ENCODE measurements at places on chromosomes 6 and 20.

DNA sequence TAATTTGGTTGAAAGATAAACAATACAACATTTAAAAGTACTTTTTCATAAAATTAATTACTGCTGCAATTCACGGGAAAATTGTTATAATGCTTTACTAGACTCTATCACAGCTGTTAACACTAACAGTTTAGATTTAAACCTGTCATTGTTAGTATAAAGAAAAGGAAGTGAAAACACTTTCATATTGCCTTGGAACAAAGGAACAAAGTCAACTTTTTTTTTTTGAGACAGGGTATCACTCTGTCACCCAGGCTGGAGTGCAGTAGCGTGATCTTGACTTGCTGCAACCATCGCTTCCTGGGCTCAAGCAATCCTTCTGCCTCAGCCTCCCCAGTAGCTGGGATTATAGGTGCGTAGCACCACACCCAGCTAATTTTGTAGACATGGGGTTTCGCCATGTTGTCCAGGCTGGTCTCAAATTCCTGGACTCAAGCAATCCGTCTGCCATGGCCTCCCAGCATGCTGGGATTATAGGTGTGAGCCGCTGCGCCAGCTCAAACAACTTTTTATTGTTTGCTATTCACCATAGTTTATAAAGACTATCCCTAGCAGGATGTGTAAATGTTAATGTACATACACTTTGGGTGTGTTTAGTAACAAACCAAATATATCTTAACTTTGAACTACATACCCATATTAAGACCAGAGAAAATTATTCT lies 22.1 kb downstream of the SLC35A1 start:
- no peak for DNase-seq

- DNase-seq: no peak
Observed at GRCh38 chr6:19836799-19837510, at the start of gene ID4. ID4 (plus strand) TSS chr6:19837370; CDS start chr6:19837755, 385 bp downstream.

- DNase-seq: no peak
Observed at GRCh38 chr6:31172973-31173384, 2.5 kb upstream of the POU5F1 start.

DNA sequence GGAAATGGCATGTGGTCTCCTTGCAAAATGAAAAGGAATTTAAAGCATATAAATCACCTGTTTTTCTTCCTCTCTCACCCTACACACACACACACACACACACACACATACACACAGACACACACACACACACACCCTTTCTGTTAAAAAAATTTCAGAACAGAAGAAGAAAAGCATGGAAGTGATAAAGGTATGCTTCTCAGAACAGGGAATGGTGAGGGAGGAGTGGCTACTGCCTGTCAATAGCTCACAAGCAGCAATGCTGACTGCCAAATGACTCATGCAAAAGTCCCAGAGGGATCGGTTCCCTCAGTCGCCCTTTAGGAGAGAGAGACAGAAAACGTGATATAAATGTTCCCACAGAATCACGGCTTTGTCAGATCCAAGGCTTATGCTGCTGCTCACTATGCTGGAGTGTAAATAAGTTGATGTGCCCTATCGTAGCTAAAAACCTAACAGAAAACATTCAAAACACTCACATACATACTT lies 102.6 kb downstream of the IBTK start:
- DNase-seq: no peak

GRCh38 chr6:61841958-61842357 lies 444.1 kb downstream of the KHDRBS2 start:
- no peak for DNase-seq

DNA sequence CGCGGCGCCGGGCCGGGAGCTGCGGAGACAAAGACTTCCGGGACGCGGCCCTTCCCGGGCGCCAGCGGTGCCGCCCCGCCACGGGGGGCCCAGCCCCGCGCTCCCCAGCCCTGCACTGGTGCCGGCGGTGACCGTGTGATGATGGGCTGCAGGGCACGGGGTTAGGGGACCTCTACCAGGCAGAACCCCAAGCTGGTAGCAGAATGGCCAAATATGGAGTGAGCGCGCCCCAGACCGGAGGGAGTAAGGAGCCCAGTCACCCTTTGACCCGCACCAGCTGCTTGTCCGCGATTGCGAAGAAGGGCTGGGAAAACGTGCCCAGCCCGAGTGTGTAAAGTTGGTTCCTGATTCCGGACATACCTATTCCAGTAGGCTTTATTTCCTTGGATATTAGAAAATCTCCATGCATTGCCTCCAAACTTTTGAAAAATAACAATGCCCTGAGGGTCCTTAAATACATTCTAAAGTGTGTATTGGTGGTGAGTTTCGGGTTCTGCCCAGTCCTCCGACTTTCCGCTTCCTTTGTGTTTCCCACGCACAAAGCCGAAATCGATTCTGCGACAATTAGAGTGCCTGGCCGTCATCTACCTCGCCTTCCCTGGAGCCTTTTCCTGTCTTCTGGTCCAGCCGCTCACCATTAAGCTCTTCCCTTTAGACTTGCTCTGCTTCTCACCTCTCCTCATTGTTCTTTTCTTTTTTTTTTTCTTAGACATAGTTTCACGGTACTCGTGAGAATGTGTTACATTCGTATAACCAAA lies 1.1 kb downstream of the ABRACL start:
- no peak for DNase-seq
